Gastrocnemius medialis (tissue), 4 donors: ENCODE measurements at places on chromosomes 1 and 21. TPM values are rescaled to one million over a fixed set of nuclear protein-coding genes. Genes with fewer than 3 reads are reported as not detected.

- H3K4me1 ChIP-seq = no peaks in the 10 kb centered on the region
- no peaks in the 10 kb centered on the region for H3K36me3 ChIP-seq
- no peak overlapping the region for H3K27ac ChIP-seq
- H3K27me3 ChIP-seq = no peaks in the 10 kb centered on the region
- DNase-seq = no peak
Observed at GRCh38 chr1:154663471-154664060, 55.6 kb upstream of the ADAR start.

- H3K36me3 ChIP-seq = no peaks in the 10 kb centered on the region
- peak; percentile 12 for DNase-seq
- peaks cover 40% of the 10 kb centered on the region for H3K27me3 ChIP-seq
- H3K27ac ChIP-seq = no peak within 1 kb of the TSS
- H3K4me1 ChIP-seq = no peaks in the 10 kb centered on the region
Observed at GRCh38 chr1:51990478-51990965, at the start of gene RAB3B. TSS of gene RAB3B (minus strand) at chr1:51990700. CDS start at chr1:51977117, 13,583 bp downstream.

DNA sequence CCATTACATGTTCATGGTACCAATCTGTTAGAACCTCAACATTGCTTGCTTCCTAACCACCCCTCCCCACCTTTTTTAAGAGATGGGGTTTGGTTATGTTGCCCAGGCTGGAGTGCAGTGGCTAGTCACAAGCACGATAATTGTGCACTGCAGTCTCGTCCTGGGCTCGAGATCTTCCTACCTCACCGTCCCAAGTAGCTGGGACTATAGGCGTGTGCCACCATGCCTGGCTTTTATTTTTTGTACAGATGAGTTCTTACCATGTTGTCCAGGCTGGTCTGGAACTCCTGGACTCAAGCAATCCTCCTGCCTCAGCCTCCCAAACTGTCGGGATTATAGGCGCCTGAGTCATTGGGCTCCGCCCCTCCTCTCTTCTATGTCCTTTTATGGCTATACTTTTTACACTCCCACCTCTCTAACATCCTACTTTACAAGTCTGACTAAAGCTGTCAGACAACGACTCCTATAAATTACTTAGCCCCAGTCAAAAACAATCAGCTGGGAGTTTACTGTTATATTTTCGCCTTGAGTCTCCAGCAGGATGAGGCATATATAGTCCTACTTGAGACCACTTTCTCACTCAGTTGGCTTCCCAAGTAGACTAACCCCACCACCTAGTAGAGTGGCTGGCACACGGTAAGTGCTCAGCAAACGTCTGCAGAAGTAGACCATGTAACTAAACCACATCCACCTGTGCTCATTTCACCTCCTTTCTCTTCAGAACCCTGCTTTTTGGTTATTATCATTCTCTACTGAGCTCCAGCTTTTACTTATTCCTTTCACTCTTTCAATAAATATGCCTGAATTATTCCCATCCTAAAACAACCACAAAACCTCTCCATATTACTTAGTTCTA, 13.8 kb downstream of the ENSA start:
- peaks cover 25% of the 10 kb centered on the region for H3K4me1 ChIP-seq
- no peaks in the 10 kb centered on the region for H3K27me3 ChIP-seq
- no peak for DNase-seq
- no peak overlapping the region for H3K4me3 ChIP-seq

GRCh38 chr1:51642739-51643142, 25.8 kb downstream of the OSBPL9 start:
- H3K27ac ChIP-seq = peak overlapping the region; percentile 75
- no peaks in the 10 kb centered on the region for H3K27me3 ChIP-seq
- no peak overlapping the region for H3K4me3 ChIP-seq
- H3K4me1 ChIP-seq = peaks cover 78% of the 10 kb centered on the region
- no peaks in the 10 kb centered on the region for H3K36me3 ChIP-seq
- no peak for DNase-seq

IL19 gene
- total RNA-seq = not detected

KRTAP7-1 gene
- not detected for total RNA-seq
